ENCODE measurements at places on chromosomes 5 and 9.
A peak's percentile ranks its signal among the peaks of the same experiment; 100 is the strongest.

DNA sequence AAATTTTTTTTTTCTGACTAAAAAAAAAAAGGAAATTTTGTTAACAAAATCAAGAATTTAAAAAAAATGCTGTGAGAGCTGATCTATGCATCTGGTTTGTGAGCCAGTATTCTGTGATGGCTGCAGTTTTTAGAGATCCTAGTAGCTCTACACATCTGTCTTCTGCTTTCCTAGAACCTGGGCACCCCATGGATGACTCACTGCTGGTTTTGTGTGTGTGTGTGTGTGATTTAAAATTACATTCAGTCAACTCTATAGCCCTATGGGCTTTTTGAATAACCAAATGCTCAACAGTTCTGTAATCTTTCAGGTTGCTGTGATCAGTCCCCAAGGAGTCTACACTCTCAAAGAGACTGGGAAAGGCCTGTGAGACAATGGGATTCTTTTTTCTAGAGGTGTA lies 2.5 kb upstream of the PSMD5 start:
- peak; percentile 35 for DNase-seq

- DNase-seq = no peak
These were observed 1354.8 kb downstream of the PTPRD start for GRCh38 chr9:9257999-9258498.

DNA sequence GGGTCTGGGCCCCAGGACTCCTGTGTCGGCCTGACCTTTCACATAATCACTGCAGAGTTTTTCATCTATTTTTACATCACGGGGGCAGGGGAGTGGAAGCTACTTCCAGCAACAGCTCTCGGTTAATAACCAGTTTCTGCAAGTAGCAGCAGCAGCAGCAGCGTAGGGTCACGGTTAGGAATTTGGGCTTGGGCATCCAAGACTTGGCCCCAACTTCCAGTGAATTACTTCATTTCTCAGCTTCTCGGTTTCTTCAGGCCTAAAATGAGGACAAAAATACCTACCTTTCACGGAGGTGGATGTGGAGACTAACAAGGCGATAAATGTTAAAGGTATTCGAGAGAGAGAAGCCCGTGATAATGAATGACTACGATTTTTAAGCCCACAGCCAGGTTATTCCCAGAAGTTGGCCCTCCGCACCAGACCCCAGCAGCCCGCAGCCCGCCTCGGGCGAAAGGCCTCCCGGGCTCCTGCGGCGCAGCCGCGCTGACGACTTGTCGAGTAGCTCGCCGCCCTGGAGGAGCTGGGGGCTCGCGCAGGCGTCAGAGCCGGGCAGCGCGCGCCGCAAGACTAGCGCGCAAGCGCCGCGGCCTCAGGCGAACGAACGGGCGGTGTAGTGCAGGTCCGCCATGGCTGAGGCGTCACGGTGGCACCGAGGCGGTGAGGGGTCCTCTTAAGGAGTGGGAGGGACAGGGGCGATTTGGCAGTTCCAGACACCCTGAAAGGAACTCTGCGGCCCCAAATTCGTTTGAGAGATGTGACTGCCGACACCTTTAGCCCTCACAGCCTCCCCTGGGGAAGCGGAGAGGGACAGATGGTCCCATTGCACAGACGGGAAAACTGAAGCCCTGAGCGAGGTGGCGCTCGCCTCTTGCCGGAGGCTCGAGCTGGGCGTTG lies at the start of gene PKD2L2:
PKD2L2 (plus strand) TSS at position 595 of the 897 bp plus-strand sequence; CDS start at position 630, 35 bp downstream.
- peak; percentile 69 for DNase-seq

DNA sequence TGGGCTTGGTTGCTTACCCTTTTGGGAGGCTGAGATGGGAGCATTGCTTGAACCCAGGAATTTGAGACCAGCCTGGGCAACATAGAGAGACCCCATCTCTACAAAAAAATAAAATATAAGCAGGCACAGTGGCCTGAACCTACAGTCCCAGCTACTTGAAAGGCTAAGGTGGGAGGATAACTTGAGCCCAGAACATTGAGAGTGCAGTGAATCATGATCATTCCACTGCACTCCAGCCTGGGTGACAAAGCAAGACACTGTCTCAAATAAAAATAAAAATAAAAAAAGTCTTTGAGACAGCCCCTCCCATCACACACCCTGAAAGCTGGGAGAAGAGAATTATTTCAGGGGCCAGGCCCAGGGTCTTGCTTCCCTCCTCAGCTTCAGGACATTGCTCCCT lies 251.8 kb downstream of the BRINP1 start:
- no peak for DNase-seq

DNA sequence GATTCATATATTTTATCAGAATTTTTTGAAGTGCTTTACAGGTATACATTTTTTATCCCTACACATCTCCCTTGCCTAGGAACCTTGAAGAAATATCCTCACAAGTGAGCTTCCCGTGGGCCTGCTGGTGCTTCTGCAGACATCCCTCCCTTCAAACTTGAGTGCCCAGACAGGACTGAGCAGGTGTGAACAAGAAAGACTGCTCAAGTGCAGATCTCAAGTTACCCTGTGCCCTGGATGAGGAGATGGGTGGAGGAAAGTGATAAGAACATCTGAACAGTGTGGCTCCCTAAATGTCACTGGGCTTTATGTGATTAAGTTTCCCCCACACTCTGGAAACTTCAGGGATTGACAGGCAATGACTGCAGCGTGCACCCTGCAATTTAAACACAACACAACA lies 209.8 kb downstream of the TLE1 start:
- no peak for DNase-seq

GRCh38 chr9:134778841-134779411 lies 101.7 kb upstream of the FCN2 start:
- no peak for DNase-seq

GRCh38 chr5:38403406-38403805 lies 145.0 kb downstream of the EGFLAM start:
- no peak for DNase-seq

- DNase-seq = no peak
These were observed 123.0 kb upstream of the MTAP start for GRCh38 chr9:21679432-21679831.

DNA sequence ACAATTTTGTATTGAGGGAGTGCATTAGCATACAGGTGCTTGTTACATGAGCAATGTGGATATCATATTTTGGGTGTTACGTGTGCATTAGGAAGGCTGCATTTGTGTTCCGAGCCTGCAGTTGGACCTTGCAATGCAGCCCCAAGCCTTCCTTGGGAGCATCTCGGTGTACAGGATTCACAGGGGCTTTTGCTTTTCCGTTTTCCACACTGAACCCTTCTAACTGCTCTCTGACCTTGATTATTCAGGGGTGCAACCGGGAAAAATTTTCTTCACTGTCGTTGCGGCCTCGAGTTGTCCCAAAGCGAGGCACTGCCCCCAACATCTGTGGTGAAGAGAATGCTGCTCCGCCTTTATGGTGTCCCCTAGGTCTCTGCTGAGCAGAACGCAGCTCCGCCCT lies 80.1 kb upstream of the PLEKHG4B start:
- no peak for DNase-seq

DNA sequence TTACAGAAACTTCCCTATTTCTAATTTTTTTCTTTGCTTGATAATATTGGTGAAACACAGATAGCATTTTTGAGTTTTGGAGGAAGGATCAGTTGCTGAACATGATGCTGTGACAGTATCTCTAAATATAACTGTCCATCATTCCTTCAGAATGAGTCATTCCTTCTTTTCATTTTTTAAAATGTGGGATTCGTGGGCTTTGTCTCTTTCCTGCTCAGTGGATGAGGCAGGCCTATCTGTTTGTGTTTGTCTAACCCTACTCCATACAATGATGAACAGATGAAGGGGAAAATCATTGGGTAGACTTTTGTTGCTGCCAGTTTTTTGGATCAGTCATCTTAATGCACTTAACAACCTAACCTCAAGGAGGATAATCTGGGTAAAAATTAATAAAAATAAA lies 15.7 kb upstream of the OR13C8 start:
- DNase-seq = no peak

GRCh38 chr5:1824903-1825841 lies 24.0 kb downstream of the NDUFS6 start:
- no peak for DNase-seq

DNA sequence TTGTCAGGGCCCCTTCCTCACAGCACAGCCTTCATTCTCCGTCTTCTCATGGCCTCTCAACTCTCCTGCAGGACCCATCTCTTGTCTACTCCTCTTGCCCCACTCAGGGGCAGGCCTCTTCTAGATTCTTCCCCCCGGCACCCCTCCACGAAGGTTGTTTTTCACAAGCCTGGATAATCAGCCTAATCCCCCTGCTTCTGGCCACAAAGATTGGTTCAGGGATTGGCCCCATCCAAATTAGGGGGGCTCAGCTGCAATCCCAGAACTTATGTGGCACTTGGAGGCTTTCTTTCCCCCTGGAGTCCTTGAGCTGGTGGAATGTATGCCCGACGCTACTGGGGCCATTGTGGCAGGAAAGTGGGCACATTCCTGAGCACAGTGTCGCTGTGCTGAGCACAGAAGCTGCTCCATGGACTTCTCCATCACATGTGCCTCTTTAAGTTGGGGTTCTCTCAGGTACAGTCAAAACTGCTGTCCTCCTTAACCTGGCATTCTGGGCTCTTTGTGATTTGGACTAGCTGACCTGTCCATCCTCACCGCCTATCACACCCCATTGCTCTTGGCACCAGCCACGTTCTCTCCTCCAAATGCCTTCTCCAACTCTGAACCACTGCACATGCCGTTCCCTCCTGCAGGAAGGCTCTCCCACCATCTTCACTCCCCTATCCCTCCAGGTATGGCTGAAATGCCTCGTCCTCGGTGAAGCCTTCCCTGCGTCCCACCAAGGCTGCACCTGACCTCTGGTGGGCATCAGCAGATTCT lies 66.8 kb upstream of the RNF130 start:
- DNase-seq = no peak

- DNase-seq = no peak
These were observed 111.2 kb downstream of the ADAMTS2 start for GRCh38 chr5:179233909-179234562.

DNA sequence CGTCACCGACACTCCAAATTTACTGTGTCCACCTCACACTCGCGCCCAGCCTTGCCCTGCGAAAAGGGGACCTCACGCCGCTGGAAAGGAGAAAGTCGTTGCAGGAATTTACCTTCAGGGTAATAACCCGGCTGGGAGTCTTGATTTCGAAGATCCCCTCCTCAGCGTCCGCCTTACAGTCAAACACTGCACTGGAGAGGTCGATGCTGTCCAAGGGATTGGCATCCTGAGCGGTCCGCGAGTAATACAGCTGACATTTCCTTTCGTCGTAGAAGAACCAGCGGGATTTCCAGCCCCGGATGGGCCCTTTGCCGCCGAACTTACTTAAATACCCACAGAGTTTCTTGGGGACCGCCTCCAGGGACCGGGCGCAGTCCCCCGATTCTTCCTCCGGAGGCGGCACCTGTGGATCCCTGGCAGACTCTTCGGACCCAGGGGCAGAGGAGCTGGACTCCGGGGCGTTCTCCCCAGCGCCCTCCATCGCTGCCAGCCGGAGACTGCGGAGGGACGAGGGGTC lies 330 bp downstream of the TBC1D2 start:
- no peak for DNase-seq

DNA sequence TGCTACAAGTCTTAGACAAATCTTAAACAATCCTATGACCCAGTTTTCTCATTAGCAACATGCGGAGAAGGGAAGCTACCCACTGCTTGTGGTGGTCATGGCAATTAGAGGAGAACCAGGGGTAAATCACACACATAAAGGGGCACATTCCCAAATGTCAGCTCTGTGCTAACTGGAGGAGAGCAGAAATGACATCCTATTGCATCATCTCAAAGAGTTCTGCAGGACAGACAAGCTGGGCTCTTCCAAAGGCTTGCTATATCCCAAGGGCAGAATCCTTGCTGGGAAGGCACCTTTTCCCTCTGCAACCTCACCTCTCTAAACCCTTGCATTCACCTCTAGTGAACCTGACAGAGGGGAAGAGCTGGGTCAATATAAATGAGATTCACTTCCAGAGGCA lies 17.0 kb upstream of the WWC1 start:
- DNase-seq = no peak

DNA sequence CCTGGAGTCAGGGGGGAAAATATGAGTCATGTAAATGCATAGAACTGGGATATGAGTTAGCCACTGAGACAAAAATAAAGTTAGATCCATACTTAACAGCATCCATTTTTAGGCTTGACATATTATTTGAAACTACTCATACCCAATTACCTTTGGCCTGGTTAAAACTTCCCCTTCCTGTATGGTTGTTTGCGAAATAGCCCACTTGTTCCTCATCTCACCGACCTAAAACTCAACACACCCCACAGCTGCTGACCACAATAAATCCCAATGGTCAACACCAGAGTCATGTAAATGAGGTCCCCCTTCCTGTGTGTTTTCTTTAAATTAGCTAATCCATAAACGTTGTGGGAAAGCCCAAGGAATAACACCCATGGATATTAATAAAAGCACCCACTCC lies 55.2 kb upstream of the TMEM215 start:
- no peak for DNase-seq

DNA sequence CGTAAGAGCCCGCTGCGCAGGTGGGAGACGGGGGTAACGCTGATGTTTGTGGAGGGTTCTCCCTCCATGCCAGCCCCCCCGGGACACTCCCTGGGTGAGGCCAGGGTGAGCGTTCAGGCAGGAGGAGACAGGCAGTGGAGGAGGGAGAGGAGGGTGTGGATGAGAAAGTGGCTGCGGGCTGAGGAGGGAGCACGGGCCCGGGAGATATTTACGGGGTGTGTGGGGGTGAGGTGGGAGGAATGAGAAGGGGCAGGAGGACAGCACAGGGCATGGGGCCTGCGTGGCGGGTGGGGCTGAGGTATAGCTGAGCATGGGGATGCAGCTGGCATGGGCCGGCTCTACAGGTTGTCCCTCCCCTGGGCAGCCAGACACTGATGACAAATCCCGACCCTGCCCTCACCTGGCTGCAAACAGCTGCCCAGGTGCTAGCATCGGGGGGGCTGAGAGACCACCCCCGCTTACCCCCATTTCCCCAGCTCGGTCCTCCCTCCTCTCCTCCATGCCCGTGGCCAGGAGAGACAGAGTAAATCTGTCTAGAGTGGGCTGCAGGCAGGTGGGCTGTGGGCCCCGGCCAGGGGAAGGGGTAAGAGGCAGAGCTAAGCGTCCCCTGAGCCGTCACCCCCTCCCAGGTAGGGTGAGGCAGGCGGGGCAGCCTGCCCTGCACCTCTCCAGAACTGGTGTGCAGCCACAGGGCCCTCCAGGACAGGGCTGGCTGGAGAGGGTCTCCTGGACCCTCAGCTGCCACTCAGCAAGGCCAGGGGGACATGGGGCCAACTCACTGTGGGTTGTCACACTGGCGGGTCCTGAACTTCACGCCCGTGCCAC lies 79.2 kb downstream of the ZNF354C start:
- DNase-seq = no peak

DNA sequence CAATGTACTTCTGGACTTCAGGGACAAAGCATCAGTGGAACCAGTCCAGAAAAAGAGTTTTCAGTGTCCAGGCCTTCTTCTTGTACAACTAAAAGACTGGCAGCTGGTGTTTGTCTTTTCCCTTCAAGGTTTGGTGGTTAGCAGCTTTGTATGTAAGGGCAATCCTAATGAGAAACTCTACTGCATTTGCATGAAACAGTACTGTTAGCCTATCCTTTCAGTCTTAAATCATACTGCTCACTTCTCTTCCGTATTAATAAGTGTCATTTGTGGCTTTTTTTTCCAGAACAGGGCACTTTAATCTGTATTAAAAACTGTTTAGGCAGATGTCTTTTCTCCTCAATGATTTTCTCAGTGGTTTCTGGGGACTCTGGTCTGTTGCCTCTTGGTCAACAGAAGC lies 48.9 kb downstream of the FAM174A start:
- DNase-seq = no peak

- DNase-seq = no peak
These were observed 453.2 kb upstream of the NUDT12 start for GRCh38 chr5:104015765-104016164.

- DNase-seq = no peak
These were observed 42.9 kb upstream of the HAND1 start for GRCh38 chr5:154520861-154521453.
